ENCODE measurements at places on chromosomes 13 and 19.
A peak's percentile ranks its signal among the peaks of the same experiment; 100 is the strongest.

GRCh38 chr13:46654951-46655350 lies 102.0 kb downstream of the LRCH1 start:
- DNase-seq, result no peak

GRCh38 chr13:106488076-106488475 lies 47.4 kb downstream of the EFNB2 start:
- no peak for DNase-seq

- DNase-seq, result no peak
Observed at GRCh38 chr13:99124794-99125316, 75.8 kb upstream of the UBAC2 start.

DNA sequence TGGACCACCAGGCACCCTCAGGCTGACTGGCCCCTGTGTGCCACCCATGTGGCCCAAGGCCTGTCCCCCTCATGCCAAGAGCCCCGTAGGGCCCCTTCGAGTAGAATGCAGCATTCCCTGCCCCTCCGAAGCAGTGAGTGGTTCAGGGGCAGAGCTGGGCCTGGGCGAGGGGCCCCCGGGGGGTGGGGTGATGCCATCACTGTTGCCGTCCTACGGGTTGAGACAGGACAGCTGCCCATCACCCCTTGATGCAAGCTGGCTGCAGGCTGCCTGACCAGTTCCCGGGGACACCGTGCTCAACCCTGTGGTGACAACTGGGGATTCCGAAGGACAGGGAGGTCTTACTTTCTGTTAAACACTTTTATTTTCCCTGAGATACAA lies 4.7 kb downstream of the SBNO2 start:
- DNase-seq, result peak; percentile 10

GRCh38 chr13:108920137-108920536 lies 290.7 kb downstream of the MYO16 start:
- DNase-seq, result no peak

DNA sequence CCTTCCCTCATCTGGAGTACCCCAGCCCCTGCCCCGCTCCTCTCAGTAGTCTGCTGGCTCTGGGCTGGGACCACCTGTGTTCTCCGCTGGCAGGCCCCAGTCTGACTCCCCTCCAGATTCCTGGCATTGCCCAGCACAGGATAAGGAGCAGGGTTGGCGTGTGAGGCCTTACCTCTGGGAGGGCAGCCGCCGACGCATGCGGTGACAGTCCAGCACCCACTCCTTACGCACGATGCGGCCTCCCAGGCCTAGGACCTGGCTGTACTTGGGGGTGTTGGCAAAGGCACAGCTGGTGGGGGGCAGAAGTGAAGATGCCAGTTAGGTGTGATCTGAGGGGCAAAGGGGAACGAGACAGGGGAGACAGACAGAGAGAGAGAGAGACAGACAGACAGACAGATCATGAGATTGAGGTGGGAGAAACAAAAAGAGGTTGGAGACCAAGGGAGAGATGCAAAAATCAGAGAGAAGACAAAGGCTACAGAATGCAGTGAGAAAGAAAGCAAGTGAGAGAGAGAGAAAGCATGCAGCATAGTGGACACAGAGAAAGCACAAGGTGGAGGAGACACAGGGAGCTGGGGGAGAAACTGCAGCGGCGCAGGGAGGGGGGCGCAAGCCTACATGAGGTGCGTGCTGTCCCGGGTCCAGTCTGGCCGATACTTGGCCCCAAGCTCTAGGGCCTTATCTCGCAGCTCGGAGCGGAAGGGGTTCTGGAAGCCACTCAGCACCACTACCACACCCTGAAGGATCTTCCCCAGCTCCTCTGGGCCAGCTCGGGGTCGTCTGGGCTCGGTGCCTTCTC lies 18.6 kb downstream of the ZNF575 start:
- no peak for DNase-seq

DNA sequence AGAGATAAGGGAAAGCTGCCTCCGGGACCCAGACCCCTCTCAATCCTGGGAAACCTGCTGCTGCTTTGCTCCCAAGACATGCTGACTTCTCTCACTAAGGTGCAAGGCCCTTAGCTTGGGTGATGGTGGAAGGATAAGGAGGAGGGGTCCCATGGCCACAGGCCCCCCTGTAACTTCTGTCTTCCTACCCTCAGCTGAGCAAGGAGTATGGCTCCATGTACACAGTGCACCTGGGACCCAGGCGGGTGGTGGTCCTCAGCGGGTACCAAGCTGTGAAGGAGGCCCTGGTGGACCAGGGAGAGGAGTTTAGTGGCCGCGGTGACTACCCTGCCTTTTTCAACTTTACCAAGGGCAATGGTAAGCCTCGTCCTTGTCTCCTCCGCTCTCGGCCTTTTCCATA lies 2.0 kb downstream of the CYP2F1 start:
- DNase-seq, result no peak

GRCh38 chr13:51638216-51638871 lies 54.1 kb downstream of the WDFY2 start:
- no peak for DNase-seq

DNA sequence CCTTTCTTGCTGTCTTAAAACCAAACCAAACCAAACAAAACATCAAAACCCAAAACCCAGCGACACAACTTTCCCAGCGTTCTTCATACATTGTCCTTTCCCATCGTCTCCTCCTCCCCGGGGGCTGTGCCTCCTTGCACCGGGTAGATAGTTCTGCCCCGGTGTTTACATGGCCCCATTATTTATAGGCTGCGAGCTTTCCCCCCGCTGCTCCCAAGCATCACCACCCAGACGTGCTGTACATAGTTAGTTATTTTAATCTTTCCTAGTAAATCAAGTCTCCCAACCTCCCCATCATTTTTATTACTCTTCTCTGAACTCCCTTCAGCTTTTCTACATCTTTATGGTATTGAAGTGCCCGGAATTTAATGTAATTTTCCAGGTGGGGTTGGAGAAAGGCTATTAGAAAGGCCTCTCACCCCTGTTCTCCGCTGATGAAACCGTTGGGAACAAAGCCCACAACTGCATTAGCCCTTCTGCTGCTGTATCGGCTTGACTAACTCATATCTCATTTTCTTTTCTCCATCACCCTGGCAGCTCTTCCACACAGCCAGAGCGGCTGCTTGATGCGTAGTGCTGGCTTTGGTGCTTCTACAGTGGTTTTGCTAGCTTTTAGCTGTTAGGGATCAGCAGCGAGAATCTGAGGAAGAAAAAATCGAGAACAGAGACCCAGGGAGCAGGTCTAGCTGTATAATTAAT lies 53.1 kb downstream of the FGF9 start:
- no peak for DNase-seq

DNA sequence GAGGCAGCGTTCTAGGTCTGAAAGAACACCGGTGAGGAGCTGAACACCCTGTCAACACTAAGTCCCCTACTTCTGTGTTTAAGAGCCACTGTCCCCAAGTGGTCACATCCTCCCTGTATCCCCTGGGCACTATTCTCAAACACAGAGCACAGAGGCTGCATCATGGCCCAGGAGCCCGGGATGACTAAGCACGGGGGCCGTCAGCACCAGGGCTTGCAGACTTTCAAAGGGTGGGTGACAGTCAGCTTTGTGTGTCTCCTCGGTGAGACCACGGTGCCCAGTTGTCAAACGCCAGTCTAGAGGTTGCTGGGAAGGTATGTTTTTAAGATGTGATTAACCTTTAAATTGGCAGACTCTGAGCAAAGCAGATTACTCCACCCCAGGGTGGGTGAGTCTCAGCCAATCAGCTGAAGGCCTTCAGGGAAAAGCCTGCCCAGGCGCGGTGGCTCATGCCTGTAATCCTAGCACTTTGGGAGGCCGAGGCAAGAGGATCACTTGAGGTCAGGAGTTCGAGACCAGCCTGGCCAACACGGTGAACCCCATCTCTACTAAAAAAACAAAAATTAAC lies 8.0 kb downstream of the MAP2K2 start:
- no peak for DNase-seq

- no peak for DNase-seq
Observed at GRCh38 chr13:68895696-68896095, 1211.9 kb upstream of the ATXN8OS start.

DNA sequence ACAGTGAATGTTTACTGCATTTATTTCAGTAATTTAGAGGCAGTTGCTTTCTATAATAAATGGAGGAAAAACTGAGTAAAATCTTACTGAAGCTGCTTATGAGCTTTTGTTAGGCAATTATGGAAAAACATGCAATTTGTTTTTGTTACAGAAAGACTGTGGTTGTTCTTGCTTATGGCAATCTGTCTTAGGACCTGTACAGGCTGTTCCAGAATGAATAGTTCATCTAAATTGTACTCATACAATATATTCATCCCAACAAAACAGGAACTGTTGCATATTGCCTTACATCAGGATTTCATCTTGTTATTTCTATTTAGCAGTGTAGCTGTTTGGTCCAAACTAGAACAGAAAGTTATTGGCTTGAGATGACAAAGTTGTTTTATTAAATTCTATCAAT lies 199.2 kb downstream of the NALCN start:
- DNase-seq, result no peak

DNA sequence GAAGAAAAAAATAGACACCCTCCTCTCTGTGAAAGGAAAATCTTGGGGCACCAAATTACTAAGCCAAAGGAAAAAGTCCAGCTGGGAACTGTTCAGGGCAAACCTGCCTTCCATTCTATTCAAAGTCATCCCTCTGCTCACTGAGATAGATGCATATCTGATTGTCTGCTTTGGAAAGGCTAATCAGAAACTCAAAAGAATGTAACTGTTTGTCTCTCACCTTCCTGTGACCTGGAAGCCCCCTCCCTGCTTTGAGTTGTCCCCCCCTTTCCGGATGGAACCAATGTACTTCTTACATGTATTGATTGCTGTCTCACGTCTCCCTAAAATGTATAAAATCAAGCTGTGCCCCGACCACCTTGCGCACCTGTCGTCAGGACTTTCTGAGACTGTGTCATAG lies 216.0 kb upstream of the SOX1 start:
- DNase-seq, result no peak

DNA sequence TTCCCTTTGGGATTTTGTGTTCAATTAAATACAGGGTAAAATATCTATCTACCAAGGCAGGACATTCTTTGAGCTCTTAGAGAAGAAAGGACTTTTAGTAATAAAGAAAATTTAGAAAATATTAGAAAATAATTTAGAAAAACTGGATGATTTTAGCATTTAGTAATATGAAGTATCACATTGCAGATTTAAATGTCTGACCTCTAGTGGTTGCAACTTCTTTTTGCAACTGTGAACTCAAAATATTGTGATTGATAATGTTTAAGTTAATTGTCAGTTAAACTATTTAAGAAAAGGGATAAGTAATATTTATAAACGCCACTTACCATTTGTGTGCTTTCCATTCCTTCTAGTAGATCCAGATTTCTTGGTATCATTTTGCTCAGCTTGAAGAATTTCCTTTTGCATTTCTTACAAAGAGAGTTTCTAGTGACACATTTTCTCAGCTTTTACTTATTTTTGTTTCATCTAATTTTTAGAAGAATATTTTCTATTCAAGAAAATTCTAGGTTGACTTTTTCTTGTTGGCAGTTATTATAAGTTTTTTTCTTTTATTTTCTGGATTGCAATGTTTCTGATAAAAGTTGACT lies 10.3 kb upstream of the POSTN start:
- no peak for DNase-seq

DNA sequence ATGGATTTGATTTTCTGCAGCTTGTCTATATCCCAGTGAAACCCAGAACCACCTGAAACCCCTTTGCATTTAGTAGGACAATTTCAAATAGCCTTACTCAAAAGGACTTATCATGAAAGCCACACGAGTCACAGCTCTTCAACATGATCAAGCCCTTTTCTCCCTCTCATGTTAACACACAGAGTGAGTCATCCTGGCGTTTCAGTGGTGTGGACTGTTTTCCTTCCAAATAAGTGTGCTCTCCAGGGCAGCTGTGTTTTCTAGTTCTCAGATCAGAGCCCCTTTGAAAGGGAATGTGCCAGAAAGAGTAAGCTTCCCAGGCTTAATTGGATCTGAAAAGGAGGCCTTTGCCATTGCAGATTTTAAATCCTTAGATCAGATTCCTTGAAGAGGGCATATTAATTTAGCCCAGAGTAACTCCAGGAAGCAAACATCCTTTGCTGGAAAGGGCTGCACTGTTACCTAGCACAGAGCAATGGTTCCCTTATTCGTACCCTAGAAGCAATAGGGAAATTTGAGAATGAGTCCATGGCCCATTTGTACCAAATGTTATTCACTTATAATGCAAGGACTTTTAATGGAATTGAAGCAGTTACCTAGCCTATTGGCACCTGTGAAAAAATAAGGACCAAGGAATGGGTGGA lies 51.3 kb downstream of the ERICH6B start:
- no peak for DNase-seq

DNA sequence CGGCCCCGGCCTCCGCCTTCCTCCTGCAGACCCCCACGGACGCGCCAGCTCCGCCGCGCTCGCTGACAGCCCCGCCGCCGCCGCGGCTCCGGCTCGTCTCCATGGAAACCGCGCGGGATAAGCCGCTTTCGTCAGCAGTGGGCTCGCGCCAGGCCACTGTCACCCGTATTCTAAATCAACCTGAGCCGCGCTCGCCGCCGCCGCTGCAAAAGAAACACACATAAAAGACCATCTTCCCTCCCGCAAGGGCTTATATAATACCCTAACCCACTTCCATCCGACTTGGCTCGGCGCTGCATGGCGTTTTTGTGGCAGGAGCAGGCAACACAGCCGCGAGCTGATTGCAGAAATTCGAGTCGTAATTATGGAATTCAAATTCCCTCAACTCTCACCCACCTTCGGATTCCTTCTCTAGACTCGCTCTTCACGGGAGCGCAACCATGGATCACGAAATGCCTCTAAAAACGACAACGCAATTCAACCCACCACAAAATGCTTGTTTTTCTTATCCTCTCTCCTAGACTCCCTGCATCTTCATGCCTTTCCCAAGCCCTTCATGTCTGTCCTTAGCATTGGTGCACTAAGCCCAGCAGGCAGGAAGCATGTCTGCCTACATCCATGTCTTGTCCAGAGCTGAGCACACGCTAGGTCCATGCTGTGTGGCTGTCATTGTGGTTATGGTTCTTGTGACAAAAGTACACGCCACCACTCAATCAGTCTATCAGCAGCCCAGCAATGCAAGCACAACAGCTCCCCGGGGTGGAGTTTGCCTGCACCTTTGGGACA lies at the start of gene AMER2:
AMER2 (minus strand) TSS at position 772 of the 786 bp plus-strand sequence; CDS start at position 103, 669 bp downstream.
- no peak for DNase-seq

- no peak for DNase-seq
Observed at GRCh38 chr13:29484796-29485195, 110.7 kb downstream of the SLC7A1 start.

- DNase-seq, result no peak
Observed at GRCh38 chr13:73861136-73861535, 273.1 kb downstream of the KLF12 start.

DNA sequence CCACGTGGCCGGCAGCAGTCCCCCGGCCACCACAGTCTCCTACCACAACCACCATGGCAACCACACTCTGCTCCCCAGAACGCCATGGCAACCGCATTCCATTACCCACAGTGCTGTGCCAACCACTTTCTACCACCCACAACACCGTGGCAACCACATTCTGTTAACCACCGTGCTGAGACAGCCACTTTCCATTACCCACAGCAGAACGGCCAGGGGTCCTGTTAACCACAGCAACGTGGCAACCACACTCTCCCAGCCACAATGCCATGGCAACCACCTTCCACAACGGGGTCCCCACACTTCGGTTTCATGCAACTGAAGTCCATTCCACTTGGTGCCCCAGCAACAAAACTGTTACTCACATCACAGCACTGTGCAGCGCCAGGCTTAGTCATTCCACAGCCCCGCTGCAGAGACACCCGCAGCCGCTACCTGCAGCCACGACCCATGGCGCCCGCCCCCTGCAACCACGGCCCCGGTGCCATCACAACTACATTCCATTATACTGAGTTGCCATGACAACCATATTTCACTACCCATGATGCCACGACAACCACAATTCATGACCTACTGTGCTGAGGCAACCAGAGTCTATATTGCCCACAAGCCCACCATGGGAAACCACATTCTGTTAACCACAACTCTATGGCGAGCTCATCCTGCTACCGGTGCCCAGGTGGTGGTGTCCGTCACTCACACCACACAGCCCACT lies 10.0 kb downstream of the DPF1 start:
- peak; percentile 47 for DNase-seq

GRCh38 chr19:42528354-42529247 lies at the start of gene CEACAM1:
CEACAM1 (minus strand) TSS chr19:42528481; CDS start chr19:42528374, 107 bp downstream.
- peak; percentile 39 for DNase-seq
